ENCODE measurements at places on chromosomes 1 and 21.

DNA sequence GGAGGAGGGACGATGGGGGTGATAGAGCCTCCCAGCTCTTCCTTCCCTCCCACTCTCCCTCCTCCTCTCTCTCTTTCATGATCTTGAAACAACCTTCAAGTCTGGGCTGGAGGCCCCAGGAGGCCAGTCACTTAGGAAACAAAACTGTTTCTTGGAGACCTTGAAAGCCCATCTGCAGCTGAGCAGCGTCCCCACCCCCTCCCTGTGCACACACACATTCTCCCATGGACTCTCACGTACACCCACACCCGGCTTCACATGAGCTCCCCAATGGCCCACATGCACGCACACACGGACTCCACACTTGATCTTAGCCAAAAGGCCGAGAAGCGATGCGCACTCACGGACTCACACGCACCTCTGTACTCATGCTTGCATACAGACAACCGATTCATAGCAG lies 3.2 kb upstream of the ATP1A2 start:
- DNase-seq = no peak

GRCh38 chr1:112446411-112446810 lies 50.4 kb downstream of the CTTNBP2NL start:
- DNase-seq = no peak

DNA sequence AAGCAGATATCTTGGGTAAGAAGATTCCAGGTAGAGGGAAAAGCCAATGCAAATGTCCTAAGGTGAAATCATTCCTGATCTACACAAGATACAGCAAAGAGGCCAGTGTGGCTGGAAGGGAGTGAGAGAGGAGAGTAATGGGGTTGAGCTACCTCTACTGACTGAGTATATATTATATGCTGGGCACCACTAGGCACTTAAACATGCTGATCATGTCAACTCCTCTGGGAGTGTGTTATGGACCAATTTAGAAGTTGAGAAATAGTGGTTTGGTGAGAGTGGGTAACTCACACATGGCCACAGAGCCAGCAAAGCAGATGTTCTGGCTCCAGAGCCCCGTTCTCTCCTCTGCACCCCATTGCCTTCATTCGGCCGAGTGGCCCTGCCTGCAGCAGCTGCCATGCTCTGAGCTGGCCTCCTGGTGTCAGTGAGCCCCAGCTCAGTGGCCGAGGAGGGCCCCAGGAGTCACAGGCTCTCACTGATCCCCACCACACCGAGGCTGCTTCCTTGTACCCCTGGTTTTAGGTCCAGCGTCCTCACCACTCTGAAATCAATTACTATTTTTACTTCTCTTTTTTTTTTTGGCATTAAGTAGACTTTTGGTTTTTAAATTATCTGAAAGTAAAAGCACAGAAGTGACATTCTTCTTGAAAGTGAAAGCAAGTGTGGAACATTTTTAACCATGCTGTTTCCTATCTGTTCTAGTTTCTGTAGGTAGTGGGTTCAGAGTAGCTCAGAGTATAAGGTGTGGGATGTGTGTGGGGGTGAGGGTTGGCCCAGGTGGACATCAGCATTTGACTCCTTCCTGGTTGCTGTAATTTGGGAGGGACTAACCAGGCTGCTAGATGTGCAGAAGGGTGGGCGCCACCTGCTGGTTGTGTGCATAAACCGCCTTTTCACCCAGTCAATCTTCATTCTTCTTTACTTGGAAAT lies 45.8 kb upstream of the CRNN start:
- DNase-seq = peak; percentile 11

GRCh38 chr1:31072304-31072746 lies 6.8 kb upstream of the PUM1 start:
- DNase-seq = no peak

GRCh38 chr1:169326261-169326955 lies 41.2 kb downstream of the NME7 start:
- DNase-seq = no peak

DNA sequence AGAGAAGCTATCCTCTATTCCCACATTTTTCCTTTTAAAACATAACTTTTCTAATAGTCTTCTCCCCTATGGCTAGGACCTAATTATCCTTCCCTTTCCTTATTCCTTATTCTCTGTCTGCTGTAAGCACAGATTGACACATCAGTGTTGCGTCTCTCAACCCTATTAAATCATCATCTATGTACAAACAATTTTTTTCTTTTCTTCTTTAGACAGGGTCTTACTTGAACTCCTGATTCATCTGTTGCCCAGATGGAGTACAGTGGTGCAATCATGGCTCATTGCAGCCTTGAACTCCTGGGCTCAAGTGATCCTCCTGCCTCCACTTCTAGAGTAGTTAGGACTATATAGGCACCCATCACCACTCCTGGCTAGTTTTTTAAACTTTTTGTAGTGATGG lies 8.3 kb downstream of the KLHDC9 start:
- DNase-seq = no peak

- DNase-seq = no peak
These were observed 56.7 kb upstream of the PUM1 start for GRCh38 chr1:31122101-31122735.

- peak; percentile 76 for DNase-seq
These were observed 229.2 kb upstream of the CAMK1G start for GRCh38 chr1:209354111-209354839.

GRCh38 chr21:25967181-25967900 lies 203.2 kb downstream of the APP start:
- no peak for DNase-seq

DNA sequence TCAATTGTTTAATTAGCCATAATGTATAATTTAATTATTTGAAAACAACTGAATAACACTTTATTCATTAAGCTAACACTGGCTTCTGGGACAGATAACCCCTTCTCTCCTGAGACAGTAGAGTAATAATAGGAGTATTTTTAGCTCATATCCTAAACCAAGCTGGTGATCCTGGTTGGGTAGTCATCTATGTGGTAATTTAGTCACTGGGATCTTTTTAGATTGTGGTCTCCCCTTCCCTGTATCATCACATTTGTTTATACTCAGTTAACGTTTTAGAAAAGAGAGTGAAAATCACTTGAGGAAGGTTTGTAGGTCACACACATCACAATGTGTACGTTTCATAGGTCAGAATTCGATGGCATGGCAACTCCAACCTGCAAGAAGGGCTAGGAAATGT lies 1356.6 kb upstream of the ADGRL2 start:
- no peak for DNase-seq

DNA sequence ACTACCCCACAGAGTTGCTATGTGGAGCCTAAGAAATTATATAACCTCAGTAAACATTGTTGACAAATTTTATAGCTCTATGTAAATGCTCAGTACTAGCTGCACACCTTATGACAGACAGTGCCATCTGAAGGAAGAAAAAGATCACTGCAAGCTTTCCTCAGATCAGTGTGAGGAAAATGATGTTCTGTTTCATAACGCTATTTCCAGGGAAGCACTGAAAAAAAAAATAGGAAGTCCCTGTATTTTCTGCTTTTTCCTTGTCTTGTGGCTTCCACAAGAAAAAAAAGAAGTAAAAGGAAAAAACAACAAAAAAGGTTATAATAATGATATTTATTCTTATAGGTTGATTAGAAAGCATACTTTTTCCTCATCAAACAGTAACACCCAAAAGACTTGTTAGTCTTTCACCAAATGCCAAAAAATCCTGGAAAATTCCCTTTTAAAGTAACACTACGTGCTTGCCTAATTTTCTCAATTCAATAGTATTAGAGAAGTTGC lies 23.2 kb downstream of the LYST start:
- no peak for DNase-seq

DNA sequence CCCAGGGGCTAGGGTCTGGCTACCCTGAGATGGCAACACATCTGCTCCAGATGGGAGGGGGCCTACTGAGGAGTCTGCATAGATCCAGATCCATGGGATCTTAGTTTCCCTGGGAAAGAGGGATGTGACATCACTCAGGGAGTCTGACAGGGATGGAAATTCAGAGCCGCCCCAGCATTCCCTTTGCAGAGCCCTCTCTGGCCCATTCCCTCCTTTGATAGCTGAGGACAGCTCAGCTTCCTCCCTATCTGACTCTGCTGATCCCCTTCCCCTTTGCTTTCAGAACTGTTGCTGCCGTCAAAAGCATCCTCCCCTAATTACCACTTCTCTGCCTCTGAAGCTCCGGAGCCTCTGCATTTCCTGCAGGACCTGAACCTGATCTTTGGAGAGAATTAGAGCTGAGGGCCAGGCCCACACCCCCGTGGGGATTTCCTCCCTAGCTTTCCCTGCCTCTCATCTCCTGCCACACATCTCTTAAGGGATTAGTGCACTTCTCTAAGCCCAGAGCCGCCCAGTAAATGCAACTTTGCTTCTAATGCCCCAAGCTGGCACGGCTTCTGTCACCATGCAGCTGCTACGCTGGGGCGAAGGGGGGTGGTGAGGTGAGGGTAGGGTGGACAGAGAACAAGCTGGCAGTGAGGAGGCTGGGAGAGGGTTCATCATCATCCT lies 9.5 kb upstream of the ASCL5 start:
- DNase-seq = no peak
